NCI-H1436 (cell line): ENCODE measurements at places on chromosomes 11 and 22.

DNA sequence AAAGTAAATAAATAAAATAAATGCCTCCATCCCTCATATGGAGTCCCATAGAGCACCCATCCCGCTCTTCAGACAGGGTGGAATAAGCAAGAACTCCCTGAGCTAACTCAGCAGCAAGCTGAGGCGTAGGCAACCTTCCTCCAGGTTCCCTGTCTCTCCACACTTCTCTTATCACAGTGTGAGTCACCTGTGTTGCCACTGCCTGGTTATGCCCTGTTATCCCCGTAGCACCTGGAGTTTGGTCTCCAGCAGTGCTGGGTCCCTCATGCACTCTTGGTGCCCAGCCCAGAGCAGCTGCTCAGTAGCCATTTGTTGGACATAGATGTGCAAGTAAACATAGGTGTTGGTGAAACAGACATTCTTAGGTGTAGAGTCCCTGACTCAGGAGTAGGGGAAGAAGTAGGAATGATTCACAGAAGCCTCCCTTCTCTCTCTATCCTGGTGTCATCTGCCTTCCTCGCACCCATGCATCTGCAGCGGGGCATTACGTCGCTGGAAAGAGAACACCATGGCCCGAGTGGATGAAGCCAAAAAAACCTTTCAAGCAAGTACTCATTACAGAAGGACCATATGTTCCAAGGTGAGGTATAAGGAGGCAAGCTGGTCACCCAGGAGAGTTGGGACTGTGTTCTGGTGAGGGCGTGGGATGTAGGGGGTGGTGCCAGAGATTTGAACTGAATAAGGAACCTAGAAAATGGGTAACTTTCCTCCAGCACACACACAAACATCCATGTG is 56.0 kb downstream of the PISD start:
- no peak for DNase-seq

DNA sequence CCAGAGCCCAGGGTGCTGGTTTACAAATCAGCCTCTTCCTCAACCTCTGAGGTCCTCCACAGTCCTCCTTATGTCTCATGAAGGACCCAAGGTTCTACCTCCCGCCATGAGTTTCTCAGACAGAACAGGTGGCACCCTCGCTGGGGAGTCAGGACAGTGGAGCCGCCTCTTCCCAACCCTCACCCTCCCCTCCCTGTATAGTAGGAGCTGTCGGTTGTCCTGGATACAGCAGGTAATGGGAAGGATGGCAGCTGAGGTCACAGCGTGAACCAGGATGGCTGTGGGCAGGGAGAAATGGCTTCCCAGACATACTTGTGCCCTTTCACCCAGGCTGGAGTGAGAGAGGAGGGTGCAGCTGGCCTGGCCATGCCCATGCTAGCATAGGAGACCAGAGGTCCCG is 134.6 kb downstream of the CHST1 start:
- no peak for DNase-seq

- no peak for DNase-seq
Measured at GRCh38 chr11:40647295-40647694, 812.2 kb downstream of the LRRC4C start.

DNA sequence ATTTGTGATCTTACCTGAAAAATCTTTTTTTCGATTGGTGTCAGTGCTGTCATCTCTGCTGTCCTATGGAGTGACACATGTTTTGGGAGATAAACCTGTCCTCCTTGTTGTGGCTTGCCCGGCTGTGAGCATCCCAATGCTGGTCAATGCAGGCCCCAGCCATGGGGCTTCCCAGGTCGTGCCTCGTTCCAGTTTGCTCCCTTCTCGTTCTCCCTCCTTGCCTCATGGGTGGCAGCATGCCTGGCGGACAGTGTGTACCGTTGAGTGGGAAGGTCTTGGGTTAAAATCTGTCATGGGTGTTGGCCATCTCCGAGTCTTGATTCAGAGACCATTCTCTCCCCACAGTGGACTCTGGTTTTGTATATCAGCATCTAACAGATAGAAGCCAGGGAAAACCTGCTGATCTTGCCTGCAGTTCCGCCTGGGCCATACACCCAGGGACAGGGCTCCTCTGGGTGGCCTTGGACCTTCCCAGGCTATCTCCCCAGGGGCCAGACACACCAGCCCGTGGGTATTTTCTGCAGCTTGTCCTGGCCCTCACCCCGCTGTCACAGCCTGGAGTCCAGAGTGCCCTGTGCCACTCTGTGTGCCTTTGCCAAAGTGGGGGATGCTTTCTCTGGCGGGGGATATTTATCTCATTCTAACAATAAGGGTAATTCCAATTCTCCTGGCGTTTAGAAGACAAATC is 208.1 kb downstream of the TBC1D22A start:
- DNase-seq: no peak

DNA sequence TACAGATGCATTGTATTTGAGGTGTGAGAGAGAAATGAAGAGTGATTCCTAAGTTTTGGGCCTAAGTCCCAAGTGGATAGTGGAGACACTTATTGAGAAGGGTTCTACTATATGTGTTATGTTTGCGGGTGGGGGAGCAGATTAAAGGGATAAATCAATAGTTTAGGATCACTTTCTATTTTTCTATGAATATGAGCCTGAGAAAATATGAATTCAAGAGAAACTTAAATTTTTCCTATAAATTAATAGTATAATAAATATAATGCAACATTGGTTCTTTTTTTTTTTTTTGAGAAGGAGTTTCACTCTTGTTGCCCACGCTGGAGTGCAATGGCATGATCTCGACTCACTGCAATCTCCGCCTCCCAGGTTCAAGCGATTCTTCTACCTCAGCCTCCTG is 31.3 kb downstream of the AMBRA1 start:
- no peak for DNase-seq

DNA sequence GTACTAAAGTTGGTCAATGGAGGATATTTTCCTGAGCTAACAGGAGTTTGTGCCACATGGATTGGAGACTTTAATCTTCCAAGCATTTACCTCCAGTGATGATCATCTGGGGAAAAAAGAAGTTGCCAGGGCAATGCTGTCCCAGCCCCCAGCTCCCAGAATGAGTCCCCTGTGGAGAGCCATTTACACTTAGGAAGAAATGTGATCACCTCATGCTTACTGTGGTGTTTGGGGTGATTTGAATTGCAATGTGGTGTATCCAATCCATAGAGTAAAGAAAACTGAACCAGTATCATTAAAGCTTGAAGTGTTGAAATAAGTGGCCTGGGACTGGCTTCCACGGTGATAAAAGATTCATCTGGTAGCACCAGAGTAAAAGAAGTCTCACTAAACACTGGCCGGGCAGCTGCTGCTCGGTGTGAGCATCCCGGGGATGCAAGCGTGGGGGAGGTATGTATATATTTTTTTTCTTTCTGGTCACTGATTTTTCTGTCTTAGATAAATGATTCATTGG is 117.2 kb upstream of the NTM start:
- DNase-seq: no peak
